ENCODE measurements at places on chromosomes 6 and 20.

- no peak for DNase-seq
Observed at GRCh38 chr20:8082989-8083388, 49.1 kb upstream of the PLCB1 start.

- peak; percentile 63 for DNase-seq
Observed at GRCh38 chr6:107616775-107617174, 126.9 kb downstream of the SOBP start.

GRCh38 chr20:137668-138490 lies 4.5 kb upstream of the DEFB126 start:
- DNase-seq: no peak

DNA sequence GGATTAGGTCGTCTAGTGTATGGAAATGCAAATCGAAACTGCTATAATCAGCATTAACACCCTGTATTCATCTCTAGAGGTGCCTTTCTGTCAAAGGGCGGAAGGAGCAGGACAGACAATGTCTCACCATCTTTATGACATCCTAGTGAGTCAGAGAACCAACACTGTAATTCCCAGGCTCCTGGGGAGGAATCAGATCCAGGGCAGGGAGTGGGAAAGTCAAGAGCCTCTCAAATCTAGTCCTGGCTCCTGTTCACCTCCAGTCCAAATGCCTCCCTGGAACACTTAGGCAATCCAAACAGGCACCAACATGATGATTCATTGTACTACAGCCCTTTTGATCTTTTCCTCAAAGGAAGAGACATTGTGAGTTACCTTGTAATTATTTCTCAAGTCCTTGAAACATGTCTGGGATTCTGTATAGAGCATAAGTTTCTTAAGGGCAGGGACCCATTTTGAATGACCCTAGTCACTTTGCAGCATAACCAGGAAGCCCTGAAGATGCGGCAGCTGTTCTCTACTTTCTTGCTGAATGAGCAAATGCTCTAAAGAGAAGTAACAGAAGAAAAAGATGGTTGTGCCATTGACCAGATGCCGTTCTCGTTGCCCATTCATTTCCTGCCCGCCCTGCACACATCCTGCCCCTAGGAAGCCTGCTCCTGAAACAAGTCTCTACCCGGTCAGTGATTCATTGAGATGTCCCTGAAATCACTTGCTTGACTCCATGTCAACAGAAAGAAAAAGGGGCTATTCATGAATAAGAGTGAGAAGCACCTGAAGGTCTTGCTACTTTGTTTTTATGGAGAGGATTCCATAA lies 112.8 kb upstream of the JARID2 start:
- DNase-seq: no peak

- no peak for DNase-seq
Observed at GRCh38 chr6:133223452-133224029, 17.6 kb upstream of the EYA4 start.

- peak; percentile 84 for DNase-seq
Observed at GRCh38 chr6:36094753-36095496, 35.4 kb upstream of the MAPK13 start.

GRCh38 chr20:21101932-21102575 lies 4.1 kb downstream of the LINC00237 start:
- no peak for DNase-seq

- no peak for DNase-seq
Observed at GRCh38 chr6:73369563-73369962, at the start of gene OOEP. TSS of gene OOEP (minus strand) at chr6:73369897. CDS start at chr6:73369792, 105 bp downstream.

DNA sequence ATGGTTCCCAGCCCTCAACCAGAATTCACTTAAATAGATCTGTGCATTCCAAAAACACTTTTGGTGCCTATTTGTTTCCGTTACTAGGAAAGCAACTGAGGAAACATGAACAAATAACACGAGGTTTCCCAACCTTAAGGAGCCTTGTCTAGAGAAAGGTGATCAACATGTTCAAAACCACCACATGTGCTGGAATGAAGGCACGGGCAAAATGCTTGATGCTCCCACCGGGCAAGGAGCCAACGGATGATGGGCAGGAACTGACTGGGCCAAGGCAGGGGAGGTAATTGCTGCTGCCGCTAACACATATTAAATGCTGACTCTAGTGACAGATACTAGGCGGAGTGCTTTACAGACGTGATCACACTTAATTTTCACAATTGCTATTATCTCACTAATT lies 2.5 kb downstream of the MYLK4 start:
- DNase-seq: no peak

- DNase-seq: no peak
Observed at GRCh38 chr6:132114201-132114825, 163.1 kb upstream of the CCN2 start.

- DNase-seq: no peak
Observed at GRCh38 chr20:20782231-20782630, 69.8 kb upstream of the RALGAPA2 start.

DNA sequence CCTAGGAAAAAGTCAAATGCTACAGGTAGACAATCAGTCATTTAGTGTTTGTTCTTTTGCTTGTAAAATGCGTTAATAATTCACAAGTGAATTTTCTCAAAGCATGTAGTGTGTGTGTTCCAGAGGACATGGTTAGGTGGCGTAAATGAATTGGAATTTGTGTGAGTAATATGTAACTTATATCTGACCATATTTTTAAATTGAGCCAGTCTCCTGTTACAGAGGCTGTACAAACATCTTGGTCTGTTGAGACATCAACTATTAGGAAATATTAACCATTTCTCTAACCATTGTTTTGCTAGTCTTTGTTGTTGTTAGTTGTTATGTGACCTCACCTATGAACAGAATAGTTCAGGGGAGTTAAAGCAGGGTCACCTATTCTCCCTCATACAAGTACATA lies 22.7 kb downstream of the MCM8 start:
- no peak for DNase-seq

- DNase-seq: no peak
Observed at GRCh38 chr6:106097411-106098231, 11.5 kb downstream of the PRDM1 start.

DNA sequence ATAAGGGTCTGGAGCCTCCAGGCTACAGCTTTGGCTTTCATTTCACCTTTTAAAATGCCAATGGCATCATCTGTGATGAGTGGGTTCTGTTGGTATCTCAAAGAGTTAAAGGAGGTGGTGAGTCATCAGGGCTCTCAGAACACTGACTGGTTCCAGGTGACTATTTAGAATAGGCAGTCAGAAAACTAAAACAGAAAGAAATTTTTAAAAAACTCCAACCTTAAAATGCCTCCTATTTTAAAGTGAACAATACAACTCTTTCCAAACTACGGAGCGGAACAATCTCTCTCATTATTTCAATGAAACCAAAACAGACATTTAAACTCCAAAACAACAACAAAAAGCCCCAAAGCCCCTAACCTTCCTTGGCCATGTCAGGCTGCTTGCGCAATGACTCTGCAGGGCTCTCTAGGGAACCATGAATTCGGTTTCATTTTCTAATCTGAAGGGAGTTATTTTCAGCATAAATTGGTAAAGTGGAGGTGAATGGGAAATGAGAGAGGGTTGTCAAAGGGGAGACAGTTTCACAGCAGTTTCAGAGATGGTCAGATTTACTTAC lies 194.9 kb downstream of the KIF6 start:
- no peak for DNase-seq

- DNase-seq: no peak
Observed at GRCh38 chr6:136873748-136874147, 48.4 kb upstream of the SLC35D3 start.

DNA sequence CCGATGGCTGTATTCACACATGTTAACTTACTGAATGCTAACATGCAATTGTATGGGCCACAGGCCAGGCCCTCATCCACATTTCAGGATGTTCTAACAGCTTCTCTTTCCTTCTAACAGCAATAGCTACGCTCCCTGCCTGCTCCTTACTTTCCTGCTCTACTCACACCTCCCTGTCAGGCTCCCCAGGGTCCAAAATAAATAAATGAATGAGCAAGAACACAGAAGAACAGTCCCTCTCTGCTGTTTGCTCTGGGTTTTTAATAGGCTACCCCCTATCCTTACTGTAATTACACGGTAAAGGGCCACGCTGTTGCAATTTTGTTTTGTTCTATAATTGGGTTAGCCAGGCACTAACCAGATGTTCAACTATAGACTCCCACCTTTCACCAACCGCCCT lies 135.6 kb downstream of the GMDS start:
- no peak for DNase-seq

DNA sequence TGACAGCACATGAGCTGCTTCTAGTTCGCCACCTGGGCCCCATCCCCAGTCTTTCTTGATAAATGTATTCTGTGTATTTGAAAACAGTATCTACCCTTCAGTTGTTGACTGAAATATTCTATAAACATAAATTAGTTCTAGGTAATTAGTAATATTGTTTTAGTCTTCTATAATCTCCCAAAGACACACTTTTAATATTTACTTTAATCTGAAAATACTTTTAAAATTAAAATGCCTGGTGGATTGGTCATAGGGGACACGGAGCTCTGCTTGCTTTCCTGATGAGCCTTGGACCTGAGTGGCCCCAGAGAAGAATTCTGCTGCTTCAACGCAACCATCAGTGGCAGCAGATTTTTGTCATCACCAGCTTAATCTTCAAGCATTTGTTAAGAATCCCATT lies 234.5 kb downstream of the THBS2 start:
- DNase-seq: no peak

- DNase-seq: no peak
Observed at GRCh38 chr6:21924002-21924401, 330.5 kb downstream of the SOX4 start.

GRCh38 chr6:18047406-18047805 lies 60.0 kb upstream of the KIF13A start:
- DNase-seq: no peak

DNA sequence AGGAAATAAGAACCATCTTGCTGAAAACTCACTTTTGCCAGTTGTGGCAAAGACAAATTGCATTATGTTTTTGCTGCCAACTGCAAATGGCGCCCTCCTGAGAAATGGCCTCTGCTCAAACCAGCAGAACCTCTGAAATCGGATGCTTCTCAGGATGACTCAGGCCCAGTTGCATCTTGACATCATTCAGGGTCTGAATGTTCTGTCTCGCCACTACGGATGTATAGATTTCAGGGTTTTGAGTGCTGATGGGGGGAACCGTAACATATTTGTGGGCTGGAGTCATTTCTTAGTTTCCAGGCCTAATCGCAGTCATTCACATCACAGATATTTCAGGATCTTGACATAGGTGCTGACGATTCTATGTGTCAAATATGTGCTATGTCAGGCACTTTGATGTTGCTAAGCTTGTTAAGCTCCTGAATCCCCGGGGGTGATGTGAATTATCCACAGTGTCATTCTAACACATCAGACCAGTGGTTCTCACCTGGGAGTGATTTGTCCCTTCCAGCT lies 207.1 kb downstream of the NFATC2 start:
- DNase-seq: no peak

DNA sequence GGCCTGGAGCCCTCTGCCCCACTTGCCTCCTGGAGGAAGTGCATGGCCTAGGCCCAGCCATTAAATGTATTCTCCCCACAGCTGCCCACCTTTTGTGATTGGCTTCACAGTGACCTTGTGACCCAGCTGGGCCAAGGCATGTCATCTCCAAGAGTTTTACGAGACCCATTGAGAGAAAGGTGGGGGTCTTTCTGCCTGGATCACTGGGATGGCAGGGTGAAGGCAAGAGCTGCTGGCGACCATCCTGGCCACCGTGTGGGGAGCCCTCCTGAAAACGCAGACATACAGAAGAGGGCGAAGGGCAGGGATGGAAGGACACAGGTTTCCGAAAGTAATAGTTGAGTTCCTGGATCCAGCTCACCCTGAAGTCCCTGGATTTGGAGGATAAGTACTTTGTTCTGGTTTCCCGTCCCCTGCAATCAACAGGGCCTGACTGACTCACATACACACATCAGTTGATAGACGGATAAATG lies 12.3 kb upstream of the SPO11 start:
- no peak for DNase-seq

- no peak for DNase-seq
Observed at GRCh38 chr20:41750137-41750536, 132.0 kb upstream of the CHD6 start.

- no peak for DNase-seq
Observed at GRCh38 chr20:58162986-58163385, 65.5 kb downstream of the ANKRD60 start.

DNA sequence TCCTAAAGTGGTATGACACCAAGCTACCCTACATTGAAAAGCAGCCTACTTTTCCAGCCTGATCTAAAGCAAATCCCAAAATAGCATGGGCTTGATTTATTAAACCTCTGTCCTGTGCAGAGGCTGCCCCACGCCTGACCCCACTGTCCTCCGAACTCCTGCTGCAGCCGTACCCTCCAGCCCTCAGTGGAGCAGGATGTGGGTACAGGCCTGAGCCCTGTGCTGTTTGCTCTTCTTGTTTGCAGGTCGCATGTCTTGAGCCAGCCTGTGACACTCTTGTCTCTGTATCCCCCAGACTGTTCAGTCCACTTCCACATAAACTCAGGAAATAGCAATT lies 61.2 kb downstream of the RPP40 start:
- DNase-seq: no peak

GRCh38 chr6:55388211-55388610 lies 60.9 kb downstream of the GFRAL start:
- DNase-seq: no peak

- no peak for DNase-seq
Observed at GRCh38 chr6:84390334-84390733, 162.9 kb upstream of the CEP162 start.

DNA sequence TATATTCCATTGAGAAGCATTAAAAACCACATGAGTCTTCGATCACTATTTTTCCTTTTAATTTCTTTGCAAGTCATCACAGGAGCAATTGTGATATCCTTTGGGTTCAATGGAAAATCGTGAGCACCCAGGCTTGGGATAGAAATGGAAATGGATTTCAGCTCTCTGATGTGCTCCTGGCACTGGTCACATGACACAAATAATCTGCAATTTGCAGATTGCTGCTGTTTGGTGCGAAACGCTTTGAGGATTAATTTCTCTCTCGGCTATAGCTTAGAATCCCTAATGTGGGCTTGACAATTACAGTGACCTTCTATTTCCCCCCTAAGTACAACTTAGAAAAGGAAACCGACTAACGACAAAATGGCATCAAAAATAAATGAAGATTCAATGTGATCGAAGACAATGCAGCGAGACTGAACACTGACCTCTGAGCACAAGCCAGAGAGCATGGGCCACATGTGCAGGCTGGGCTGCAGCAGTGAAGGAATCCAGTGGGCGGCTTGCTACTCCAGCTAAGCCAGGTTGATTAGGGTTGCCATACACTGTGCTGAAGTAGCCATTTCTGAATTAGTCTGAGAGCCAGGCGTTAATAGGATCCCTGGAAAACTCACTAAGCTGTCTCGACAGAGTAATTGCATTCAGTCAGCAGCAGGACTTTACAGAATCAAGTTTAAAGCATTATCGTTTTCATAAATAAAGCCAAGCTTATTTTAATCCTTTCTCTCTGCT lies 301.8 kb upstream of the AGPAT4 start:
- no peak for DNase-seq

GRCh38 chr6:27582928-27583725 lies 110.2 kb upstream of the ZNF184 start:
- DNase-seq: peak; percentile 18

DNA sequence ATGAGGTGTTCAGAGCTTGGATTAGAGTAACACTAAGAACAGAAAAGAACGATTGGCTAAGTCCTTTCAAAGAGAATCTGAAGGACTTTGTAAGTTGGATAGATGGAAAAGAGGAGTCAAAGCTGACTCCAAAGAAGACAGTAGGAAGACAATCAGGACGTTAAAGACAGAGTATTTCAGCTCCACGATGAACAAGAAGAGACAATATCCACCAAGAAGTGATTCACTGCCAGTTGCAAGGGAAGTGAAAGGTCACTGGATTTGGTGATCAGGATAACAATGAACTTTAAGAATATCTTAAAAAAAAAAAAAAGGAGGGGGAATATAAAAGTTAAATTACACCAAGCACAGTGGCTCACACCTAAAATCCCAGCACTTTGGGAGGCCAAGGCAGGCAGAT lies 17.9 kb downstream of the REPS1 start:
- DNase-seq: no peak

All from G401 (cell line).